Mammary epithelial cell (primary cell): ENCODE measurements at places on chromosomes 4 and X.

DNA sequence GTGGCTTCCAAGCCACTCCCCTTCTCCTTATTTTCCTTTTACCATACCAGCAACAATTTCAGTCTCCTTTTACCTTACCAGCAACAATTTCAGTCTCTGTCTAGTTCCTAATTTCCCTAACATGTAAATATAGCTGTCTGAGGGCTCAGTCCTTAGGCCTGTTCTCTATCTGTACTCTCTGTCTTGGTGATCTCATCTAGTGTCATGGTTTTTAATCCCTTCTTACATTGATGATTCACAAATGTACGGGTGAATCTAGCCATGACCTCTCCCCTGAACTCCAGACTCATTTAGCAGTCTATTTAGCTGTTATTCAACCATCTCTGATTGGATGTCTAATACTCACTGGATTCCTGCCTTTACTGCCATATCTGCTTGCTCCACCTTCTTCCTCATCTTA lies 7.2 kb downstream of the IL15 start:
- DNase-seq = peak; percentile 92

DNA sequence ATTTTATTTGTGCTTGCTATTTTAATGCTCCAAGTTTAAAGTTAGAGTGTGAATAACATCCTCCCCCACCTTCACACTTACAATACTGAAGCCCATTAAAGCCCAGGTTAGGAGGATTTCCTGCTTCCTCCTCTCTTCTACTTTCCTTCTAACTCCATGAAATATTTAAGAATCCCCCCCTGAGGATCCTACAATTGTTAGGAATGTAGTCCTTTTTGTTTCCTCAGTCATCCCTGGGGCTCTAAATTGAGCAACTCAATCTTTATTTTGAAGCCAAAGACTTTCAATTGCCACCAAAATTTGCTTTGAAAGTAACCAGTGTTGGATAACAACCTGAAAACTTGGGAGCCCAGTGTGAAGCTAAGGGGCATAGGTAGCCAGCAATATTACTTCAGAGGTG lies 276.9 kb downstream of the FAM47A start:
- no peak for DNase-seq

DNA sequence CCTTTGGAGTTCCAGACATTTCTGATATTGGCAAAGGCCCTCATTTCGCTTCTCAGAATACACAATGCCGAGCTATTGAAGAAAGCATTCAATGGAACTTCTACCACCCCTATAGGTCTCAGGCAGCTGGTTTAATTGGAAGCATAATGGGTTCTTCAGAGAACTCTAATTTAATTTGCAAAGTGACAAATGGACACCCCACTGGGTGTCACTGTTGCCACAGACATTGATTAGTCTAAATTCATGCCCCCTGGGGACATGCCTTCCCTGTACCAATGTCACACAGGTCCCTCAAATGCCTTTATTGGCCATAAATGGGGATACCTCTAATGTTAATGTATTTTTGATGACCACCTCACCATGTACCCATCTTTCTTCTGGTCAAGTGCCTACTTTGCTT lies 22.9 kb upstream of the TMEM255A start:
- no peak for DNase-seq

DNA sequence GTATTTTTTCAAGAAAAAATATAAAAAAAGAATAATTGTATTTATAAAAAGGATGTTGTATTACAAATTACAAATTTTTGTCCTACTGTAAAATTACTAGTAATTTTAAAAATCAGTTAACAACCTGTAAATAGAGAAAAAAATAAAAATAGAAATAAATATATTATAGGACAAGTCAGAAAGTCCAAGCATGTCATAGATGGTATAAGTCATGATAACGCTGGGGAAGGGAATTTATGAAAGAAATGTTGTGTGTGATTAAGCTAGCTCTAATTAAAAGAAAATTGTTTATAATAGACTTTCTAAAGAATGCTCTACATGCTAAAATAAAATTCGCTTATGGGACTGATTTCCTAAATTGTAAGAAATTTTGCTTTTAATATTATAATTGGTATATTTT lies 2329.9 kb downstream of the ARAP2 start:
- DNase-seq = no peak

- DNase-seq = no peak
Observed at GRCh38 chr4:138050601-138051000, 191.5 kb downstream of the SLC7A11 start.

GRCh38 chrX:113699939-113700338 lies 859.3 kb upstream of the AMOT start:
- DNase-seq = no peak

GRCh38 chr4:95545546-95545945 lies 3.2 kb downstream of the UNC5C start:
- peak; percentile 31 for DNase-seq

DNA sequence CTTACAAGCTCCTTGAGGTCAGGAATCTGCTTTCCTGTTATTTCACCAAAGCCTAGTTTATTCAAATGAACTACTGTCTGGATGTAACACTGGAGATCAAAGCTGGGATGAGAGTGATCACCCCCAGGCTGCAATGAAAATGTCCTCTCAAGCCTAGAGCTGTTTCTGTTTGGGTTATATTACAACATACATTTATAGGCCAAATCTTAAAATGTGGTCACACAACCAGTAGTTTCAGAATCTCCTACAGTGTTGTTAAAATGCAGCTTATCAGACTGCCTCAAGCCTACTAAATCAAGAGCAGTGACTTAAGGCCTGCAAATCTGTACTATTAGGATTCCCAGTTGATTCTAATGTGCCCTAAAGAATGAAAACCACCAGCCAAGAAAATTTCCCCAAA lies 207.5 kb downstream of the PAPSS1 start:
- no peak for DNase-seq

GRCh38 chr4:38920677-38921076 lies 53.1 kb downstream of the FAM114A1 start:
- DNase-seq = no peak

DNA sequence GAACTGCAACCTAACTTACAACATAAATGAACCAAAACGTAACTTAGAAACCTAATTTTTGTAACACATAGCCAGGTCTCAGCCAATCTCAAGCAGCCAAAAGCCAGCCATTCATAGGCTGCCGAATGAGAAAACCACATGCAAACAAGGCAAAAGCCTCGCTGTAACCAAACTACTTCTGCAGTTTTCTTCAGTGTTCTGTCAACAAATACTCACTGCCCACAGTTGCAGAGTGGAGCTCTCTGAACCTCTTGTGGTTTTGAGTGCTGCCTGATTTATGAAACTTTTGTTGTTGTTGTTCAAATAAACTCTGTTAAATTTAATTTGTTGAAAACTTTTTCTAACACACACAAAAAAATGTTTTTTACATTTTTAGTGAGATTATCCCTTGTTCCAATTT lies 251.2 kb downstream of the PAPSS1 start:
- DNase-seq = no peak

DNA sequence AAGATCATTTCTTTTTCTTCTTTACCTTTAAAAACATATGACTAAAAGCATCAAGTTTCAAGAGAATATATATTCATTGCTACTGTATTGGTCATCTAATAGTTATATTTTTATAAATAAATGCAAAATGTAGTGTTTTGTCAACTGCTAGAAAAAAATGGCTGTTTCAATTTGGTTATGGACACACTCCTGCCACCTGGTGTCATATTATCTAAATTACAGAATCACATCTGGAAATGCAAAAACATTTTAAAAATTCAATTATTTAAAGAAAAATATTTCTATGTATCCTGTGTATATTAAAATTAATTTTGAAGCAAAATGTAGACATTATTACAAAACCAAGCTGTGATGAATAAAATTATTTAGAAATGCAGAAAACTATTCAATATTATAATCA lies 329.4 kb upstream of the PCDH18 start:
- no peak for DNase-seq

DNA sequence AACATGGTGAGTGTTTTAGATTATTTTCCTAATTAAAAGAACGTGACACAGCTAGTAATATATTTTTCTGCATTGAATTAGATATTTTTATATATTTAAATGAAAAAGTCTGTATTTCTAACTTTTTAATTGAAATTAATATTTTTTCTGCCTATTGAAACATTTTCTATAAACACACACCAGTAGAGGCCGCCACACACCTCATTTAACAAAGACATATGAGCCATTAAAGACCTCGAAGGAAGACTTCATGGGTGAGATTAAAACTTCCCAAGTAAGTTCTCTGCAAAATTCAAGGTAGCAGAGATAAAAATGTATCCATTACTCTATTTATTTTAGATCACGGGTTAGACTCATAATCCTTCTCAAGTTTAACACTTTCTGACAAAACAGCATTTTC lies 8.3 kb downstream of the SLITRK2 start:
- no peak for DNase-seq

DNA sequence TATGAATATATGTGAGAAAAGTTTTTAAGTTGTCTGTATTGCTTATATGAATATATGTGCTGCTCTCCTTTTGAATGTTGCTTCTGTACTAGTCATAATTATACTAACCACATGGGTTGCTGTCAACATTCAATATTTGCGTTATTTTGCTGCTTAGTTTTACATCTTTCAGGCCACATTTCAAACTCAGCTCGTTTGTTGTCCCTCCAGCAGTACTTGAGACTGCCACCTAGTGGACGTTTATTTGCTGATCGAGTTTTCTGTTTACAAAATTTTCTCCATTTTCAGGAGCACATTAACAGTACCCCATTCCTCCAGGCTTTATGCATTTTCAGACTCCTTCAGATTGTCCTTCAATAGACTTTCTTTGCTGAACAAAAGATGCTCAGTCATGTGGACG lies 75.8 kb downstream of the NUDT11 start:
- DNase-seq = peak; percentile 8

- DNase-seq = no peak
Observed at GRCh38 chrX:31165241-31166035, 93.6 kb upstream of the FTHL17 start.

- DNase-seq = no peak
Observed at GRCh38 chrX:135516376-135516775, 4.1 kb upstream of the INTS6L start.

DNA sequence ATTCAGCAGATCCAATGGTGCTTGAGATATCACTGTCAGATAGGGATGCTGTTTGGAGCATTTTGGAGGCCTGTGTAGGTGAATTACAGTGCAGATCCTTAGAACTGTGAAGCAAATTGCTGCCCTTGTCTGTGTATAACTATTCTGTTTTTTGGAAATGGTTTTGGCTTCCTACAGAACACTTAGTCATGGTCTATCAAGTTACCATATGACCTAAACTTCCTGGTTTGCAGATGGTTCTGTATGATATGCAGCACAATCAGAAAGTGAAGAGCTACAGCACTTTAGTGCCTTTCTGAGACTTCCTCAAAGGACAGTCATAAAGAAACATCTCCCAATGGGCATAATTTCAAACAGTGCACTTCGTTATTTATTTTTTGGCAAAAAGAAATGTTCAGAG lies 688.6 kb downstream of the SH3BGRL start:
- DNase-seq = no peak

- no peak for DNase-seq
Observed at GRCh38 chr4:67468830-67469229, 76.5 kb downstream of the CENPC start.

DNA sequence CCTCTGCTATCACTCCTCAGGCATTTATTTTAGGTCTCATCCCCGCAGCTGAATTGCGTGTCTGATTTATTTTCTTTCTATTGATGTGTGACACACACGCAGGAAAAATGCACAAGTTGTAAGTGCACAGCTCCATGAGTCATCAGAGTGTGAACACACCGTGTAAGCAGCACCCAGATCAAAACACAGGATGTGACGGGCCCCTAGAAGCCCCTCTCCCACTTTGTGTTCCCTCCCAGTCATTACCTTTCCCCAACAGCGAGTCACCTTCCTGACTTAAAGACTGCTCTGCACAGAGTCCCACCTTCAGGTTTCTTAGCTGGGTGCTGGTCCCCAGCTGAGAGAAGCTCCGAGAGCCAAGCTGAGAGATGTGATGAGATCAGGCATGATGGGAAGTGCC lies 436.7 kb downstream of the MID1IP1 start:
- no peak for DNase-seq
